ENCODE measurements at places on chromosomes 4 and X.
A peak's percentile ranks its signal among the peaks of the same experiment; 100 is the strongest.

GRCh38 chr4:147201016-147201415 lies 255.4 kb upstream of the TTC29 start:
- DNase-seq, result peak; percentile 38

GRCh38 chr4:159204566-159204965 lies 101.7 kb downstream of the RAPGEF2 start:
- peak; percentile 62 for DNase-seq

DNA sequence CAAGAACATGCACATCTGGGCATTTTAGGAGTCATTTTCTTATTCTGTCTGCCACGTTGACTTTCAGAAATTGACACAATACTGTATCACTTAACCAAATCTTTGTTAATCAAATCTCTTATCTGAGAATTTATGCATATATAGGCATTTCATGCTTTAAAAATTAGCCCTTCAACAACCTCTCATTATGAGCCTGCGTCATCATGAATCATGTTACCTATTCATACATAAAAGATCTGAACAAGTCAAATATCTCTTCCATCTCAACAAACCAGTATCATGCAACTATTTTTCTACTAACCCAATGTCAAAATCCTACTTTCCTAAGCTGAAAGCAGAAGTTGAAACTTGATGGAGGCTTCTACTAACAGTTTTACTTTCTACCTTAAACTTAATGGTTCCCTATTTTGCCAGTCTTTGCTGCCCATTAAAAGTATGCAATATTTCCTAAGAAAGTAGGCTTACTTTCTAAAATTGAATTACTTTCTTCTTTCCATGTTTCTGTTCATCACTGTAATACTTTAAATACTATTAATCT lies 1.8 kb downstream of the ADAM29 start:
- DNase-seq, result no peak

- DNase-seq, result peak; percentile 65
These were observed 64.7 kb downstream of the RBM47 start for GRCh38 chr4:40564815-40565483.

DNA sequence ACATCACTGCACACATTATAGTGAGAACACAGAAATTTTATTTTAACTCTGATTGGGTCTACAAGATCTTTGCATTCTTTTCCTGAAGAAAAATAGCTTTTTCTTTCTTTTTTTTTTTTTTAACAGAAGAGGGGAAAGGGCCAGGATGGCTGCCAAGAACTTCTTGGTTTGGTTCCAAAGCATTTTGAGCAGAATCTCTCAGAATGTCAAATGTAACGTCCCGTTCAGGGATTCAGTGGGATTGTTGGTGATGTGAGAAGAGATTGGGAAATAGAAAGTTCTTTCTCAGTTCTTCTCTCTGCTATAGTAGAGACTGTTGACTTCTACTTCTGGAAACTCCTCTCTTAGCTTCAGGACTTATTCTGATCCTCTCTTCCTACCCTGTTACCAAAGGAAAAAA lies 70.9 kb upstream of the CBR4 start:
- no peak for DNase-seq

GRCh38 chrX:44343412-44344141 lies at the start of gene EFHC2:
Gene EFHC2, minus strand, starts transcription at chrX:44343672. Its CDS starts 84 bp downstream, at chrX:44343588.
- DNase-seq, result peak; percentile 2

DNA sequence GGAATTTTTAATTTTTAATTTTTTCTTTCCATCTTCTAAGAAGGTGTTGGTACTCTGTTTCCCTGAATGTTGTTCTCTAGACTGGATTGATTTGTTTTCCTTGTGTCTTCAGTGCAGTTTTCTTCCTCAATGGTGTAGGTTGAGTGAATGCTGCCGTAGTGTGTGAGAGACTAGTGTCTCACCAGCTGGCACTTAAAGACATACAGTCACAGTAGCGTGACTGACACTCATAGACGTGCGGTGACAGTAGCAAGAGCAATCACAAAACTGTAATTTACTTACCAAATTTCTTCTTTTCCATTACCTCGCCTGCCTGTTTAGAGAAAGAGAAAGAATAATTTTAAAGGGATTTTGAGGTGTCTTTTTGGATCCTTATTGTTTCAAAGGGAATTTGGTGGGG lies 21.4 kb upstream of the PGM2 start:
- DNase-seq, result no peak

DNA sequence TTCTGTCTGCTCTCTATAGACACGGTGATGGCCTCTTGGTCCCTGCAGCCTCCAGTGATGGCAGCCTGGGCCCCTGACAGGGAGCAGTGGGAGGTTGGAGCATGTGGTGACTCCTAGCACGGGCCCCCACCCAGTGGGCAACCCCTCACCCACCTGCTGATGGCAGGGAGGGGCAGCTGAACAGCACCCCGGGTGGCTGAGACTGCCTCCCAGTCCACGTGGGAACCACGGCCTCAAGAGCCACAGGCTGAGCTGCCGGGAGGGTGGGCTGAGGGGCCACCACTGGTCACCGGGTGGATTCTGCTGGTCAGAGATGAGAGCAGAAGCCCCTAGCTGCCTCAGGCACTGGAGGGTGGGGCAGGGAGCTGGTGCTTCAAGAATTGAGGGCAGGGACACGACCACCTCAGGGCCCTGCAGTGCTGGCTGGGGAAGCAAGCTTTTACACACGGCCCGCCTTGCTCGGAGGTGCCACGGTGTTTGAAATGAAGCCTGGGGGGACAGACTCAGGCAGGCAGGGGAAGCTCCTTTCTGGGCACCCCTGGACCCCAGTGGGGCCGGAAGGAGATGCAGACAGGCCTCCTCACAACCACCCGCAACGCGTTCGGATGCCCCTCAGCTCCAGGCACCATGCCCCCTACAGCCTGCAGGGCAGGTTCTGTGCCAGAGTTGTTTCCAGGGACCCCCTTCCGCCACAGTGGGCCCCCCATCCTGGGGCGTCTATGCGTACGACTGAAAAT lies 6.3 kb upstream of the HAUS3 start:
- peak; percentile 1 for DNase-seq

GRCh38 chrX:140912606-140913005 lies 89.8 kb upstream of the SPANXB1 start:
- no peak for DNase-seq

DNA sequence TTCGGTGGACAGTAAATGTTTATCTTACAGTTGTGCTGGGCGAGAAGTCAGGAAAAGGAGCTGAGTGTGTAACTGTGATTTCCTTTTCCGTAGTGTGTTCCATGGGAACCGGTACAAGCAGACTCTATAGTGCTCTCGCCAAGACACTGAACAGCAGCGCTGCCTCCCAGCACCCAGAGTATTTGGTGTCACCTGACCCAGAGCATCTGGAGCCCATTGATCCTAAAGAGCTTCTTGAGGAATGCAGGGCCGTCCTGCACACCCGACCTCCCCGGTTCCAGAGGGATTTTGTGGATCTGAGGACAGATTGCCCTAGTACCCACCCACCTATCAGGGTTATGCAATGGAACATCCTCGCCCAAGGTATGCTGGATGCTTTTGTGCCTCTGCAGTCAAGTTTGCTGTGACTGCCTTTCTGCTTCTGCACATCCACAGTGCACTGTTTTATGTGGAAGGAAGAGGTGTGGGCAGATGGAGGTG lies 27.4 kb downstream of the NOCT start:
- no peak for DNase-seq

DNA sequence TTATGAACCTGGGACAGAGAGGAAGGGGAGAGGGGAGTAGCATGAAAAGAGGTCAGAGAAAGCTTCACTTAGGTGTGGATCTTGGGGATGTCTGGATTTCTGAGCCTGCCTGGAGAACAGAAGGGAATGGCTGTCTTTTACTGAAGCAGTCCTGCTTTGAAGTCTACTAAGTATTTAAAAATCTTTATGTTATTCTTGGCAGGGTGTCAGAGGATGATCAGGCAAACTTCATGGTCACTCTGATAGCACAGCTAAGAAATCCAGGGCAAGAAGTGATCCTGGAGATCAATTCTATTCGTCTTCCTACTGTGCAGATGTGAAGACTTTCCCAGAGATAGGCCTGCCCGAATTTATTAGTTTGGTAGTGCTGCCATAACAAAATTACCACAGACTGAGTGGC lies 464.4 kb upstream of the BOD1L1 start:
- no peak for DNase-seq

DNA sequence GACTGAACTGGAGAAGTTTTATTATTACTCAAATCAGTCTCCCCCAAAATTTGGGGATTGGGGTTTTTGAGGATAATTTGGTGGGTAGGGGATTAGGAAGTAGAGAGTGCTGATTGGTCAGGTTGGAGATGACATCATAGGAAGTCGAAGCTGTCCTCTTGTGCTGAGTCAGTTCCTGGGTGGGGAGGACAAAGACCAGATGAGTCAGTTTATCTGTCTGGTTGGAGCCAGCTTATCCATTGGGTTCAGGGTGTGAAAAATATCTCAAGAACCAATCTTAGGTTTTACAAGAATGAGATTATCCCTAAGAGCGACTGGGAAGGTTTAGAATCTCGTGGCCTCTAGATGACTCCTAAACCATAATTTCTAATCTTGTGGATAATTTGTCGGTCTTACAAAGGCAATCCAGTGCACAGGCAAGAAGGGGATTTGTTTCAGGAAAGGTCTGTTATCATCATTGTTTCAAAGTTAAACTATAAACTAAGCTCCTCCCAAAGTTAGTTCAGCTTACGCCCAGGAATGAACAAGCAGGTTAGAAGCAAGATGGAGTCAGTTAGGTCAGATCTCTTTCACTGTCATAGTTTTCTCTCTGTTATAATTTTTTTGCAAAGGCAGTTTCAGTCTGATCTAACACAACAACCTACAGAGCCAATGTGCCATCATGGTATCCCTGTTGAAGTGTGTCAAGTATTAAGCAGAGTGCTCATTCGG lies 274.5 kb downstream of the SLC7A11 start:
- DNase-seq, result no peak

DNA sequence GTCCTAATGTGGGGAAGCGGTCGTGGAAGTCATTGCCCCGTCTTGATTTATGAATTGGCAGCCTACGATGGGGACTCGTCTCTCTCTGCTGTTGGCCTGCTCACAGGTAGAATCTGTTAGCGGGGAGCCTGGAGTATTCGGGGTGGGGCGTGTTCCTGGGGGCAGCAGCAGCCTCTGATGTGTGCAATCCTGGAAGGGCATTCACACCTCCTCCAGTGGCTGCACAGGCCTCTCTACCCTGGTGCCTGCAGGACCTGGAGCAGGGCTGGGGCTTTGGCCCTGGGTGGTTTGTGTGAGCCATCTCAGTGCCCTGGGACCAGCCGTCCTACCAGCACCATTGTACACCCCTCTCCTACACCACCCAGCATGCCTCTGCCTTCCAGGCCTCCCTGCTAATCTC lies 340.9 kb downstream of the ARHGAP10 start:
- DNase-seq, result no peak

- DNase-seq, result peak; percentile 37
These were observed 23.5 kb downstream of the INTS6L start for GRCh38 chrX:135543924-135544323.

- DNase-seq, result peak; percentile 56
These were observed 25.7 kb upstream of the TMEM131L start for GRCh38 chr4:153440475-153440874.

DNA sequence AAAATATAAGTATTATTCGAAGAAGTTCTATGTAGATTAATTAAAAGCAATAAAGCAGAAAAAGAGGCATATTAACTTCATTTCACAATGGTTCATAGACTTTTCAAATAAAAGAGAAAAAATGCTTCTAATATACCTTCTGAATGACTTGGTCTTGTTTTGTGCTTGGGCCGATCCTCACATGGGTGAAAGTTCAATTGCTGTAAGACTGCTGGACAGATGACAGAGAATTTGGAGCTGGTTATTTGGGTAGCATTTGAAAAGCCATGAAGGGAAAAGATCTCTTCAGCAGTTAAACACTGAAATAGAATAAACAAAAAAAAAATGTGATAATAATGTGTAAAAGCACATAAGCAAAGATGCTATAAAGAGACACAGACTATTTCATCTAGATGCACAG lies 29.8 kb downstream of the SLC39A8 start:
- DNase-seq, result no peak
